ENCODE measurements at places on chromosomes 1 and 21. TPM values are rescaled to one million over a fixed set of nuclear protein-coding genes. Genes with fewer than 3 reads are reported as not detected.

The MAGI3 gene
- total RNA-seq, result 24.3 TPM

GRCh38 chr1:162677607-162678371, 45.5 kb downstream of the DDR2 start:
- no peak for DNase-seq

The FCER1G gene
- 1.6 TPM for total RNA-seq

GRCh38 chr1:208183977-208184911, 59.9 kb downstream of the PLXNA2 start:
- DNase-seq, result no peak

DNA sequence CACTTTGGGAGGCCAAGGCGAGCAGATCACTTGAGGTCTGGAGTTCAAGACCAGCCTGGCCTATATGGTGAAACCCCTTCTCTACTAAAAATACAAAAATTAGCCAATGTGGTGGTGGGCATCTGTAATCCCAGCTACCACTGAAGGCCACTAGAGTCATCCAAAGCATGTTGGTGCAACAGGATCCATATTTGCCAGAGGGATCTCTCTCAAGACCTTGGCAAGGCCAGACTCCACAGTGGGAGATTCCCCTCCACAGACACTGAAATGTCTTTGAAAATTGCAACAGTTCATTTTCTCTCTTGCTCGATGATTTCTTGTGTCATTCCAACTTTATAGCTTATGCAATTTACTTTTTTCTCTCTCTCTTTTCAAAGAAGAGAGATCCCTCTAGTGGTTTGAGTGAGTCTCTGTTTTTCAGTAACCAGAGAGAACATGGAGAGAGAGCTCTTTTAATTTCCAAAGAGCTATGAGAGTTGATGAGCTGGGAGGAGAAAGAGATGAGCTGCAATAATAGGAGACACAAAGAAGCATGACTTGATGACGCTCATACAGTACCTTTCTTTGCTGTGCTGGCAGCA, 176.8 kb upstream of the USP25 start:
- DNase-seq, result no peak
